ENCODE measurements at places on chromosomes 6 and 20.

DNA sequence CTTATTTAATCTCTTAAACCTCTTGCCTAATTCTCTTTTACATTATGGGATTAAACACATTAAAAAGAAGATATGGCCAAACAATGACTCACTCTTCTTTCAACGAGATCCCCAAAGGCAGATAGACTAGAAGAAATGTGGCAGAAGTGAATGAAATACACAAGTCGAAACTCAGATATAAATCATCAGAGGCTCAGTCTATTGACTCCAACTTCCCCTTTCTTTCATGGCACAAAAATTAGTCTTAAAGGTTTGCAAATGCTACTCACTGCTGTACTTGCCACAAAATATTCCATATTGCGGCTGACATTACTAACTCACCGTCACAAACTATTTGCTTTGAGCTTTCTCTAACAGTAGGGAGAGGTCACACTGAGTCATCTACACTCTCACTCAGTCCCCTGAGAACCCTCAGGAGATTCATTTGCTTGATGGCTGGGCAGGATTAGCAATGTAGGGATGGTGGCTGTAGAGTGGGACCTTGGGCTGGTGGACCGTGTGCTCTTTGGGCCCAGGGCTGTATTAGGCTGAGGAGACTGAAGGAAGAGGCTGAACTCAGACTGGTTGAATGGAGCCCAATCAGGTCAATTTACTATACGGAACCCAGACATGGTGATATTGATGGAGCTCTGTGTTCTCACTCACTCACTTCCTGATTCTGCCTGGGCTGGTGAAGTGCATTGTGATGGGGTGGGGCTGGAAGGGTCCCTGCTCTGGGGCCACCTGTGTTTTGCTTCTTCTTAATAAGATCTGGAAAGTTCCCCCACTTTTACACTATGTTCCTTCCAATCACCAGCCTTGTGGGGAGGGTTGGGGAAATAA lies 42.8 kb upstream of the UBR2 start:
- DNase-seq, result peak; percentile 87

DNA sequence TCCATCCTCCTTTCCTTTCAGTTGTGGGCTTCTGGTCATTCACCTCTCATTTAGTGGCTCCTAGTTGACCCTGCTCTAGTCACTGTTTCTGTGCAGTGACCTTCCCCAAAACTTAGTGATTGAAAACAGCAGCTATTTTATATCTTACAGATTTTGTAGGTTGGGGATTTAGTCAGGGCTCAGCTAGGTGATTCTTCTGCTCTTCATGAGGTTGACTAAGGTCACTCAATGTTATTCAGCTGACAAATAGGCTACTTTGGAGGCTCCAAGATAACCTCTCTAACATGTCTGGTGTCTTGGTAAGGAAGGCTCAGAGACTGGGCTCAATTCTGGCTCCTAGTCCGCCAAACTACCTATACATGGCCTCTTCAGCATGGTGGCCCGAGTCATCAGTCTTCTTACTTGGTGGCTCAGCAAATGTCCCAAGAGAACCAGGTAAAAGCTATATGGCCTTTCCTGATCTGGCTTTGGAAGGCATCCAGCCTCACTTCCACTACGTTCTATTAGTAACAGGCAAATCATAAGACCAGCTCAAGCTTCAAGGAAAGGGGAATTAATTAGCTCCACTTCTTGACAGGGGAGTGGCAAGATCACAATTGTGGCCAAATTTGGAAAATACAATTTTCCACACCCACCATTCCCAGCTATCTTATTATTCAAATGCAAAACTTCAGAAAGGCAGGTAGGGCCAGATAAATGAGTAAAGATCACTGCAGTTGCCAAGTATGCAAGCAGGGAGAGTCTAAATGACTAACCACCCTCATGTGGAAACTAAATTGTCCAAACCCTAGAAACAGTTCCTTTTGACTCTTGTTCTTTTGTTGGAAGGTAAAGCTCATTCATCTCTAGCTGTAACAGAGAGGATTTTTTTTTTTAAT lies 50.5 kb upstream of the LTV1 start:
- DNase-seq, result no peak

DNA sequence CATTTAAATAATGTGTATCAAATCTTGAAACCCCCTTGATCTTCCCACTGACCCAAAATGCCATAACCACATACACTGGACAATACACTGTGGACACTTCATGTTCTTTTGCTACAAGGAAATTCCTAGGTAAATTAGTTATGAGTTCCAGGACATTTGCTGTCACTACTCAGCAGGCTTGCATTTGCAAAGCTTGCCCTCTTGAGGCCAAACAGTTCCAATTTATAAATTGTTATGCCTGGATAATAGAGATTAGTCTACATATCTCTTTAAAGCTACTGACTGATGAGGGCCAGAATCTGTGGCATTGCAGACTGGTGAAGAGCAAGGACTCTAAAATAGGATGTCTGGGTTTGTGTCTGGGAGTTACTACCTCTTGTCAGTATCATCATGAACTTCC lies 17.4 kb upstream of the RAB32 start:
- DNase-seq, result no peak

- no peak for DNase-seq
Measured at GRCh38 chr6:119627908-119628669, 278.5 kb upstream of the MAN1A1 start.

DNA sequence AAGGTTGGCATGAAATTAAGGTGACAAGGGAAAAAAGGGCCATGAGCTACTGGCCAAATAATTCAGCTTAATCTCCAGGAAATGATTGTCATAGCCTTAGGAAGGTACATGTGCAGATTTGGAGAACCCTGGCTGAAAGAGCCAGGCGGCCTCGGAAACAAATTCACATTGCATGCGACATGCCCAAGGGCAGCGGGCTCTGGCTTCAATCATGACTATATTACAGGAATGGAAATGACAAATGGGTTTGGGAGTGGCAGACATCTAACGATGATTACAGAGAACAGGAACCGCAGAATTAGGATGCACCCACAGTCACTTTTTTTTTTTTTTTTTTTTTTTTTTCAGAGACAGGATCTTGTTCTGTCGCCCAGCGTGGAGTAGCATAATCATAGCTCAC lies 112.4 kb upstream of the SALL4 start:
- no peak for DNase-seq

- DNase-seq, result no peak
Measured at GRCh38 chr6:12952318-12952717, 235.8 kb downstream of the PHACTR1 start.

DNA sequence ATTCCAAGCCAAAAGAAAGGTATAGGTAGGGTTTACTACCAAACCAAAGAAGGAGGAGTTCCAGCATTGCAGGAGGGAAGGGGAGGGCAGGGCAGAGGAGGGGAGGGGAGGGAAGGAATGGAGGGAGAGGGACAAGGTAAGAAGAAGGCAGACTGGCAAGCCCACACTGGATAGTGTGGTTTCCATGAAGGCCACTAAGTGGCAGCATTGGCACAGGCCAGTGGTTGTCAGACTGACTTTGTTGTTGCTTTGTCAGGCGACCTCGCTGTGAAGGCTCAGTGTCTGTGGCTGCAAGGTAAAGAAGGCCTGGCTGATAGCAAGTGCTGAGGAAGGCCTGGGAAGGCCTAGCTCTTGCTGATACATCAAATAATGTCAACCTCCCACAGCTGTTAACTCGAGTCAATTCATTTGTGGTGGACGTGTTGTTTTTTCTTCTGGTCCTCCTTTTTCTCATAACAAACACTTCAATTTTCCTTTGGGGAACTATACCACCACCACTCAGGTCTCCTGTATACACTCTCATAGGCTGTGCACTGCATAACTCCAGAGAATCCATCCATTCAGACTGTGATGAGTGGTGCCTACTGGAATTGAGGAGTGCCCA lies 7.7 kb upstream of the ZNF334 start:
- DNase-seq, result peak; percentile 79

DNA sequence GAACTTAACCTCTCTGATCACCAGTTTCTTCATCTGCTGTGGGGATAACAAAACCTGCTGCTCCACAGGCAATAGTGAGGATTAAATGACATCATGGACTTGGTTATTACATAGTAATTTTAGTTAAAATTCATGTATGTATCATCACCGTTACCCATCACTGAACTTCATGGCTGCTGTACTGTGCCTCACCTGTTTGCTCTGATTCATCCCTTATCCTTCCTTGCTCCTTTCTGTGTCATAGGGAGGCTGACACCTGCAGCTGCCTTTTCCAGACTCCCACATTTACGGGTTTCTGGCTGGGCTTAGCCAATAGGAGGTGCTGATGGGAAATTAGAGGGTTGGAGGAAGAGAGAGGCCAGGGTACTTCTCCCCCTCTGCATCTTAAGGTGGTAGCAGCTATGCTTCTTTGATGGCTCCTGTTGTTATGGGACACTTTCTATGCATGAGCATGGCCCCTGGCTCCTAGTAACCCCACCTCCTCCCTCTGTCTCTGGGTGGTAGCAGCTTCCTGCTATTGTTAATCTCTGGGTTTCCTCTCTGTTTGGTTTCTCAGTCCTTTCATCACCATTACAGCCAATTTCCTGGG lies 332.1 kb downstream of the DHX35 start:
- DNase-seq, result no peak

GRCh38 chr6:20458027-20458894 lies 56.6 kb downstream of the E2F3 start:
- no peak for DNase-seq

GRCh38 chr20:59813948-59814839 lies 119.2 kb downstream of the SYCP2 start:
- DNase-seq, result no peak

DNA sequence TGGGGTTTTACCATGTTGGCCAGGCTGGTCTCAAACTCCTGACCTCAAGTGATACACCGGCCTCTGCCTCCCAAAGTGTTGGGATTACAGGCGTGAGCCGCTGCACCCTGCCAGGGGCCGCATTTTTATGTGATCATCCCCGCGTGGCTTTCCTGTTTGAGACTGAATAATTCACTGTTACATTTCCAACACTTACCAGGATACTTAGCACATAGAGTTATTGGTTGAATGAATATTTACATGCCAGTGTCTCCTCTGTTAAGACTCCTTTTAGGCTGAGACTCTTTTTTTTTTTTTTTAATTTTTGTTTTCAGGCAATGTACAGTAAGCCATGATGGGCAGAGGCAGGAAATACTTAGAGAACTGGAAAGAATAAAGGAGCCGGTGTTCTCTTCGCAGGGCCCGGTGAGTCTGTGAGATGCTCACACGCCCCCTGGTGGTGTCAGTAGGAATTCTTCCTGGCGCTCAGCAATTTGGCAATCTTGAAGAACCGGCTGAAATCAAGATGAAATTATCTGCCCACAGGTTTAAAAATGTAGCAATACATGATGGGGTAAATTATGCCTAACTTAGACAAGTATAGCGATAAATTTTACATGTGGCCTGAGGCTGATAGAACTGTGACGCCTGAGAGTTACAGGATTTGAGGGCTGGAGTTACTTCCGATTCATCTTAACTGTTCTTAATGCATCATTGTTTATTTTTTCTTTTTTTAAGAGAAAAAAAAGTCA lies 7.6 kb upstream of the RNF114 start:
- peak; percentile 86 for DNase-seq

DNA sequence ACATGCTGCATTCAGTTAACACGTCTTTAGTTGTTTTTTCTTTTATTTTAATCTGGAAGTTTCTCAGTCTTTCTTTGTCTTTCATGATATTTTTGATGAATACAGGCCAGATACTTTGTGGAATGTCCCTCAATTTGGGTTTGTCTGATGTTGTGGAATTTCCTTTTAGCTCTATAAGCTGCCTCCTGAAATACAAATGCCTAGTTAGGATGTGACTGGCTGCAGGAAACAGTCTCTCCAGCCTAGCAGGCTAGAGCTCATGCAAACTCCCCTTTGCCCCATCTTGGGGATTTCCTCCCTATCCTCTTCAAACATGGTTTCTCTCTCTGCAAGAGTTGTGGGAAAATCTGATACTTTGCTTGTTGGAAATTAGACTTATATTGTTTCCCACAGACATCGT lies 89.3 kb upstream of the JAG1 start:
- no peak for DNase-seq

- no peak for DNase-seq
Measured at GRCh38 chr20:59940956-59941294, 736 bp downstream of the FAM217B start.

DNA sequence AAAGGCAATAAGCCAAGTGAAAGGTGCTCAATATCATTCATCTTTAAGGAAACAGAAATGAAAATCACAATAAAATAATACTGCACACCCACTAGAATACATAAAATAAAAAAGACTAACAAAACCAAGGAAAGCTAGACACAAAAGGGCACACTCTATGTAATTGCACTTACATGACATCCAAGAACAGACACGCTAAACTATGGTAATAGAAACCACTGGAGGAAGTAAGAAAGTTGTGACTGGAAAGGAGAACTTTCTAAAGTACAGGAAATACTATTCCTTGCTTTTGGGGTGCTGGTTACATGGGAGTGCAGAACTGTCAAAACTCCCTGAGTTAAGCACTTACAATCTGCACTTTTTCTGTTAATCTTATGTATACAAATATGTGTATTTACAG lies 253.7 kb upstream of the RUNX2 start:
- DNase-seq, result no peak

GRCh38 chr20:7094438-7094997 lies 327.0 kb downstream of the BMP2 start:
- peak; percentile 26 for DNase-seq

DNA sequence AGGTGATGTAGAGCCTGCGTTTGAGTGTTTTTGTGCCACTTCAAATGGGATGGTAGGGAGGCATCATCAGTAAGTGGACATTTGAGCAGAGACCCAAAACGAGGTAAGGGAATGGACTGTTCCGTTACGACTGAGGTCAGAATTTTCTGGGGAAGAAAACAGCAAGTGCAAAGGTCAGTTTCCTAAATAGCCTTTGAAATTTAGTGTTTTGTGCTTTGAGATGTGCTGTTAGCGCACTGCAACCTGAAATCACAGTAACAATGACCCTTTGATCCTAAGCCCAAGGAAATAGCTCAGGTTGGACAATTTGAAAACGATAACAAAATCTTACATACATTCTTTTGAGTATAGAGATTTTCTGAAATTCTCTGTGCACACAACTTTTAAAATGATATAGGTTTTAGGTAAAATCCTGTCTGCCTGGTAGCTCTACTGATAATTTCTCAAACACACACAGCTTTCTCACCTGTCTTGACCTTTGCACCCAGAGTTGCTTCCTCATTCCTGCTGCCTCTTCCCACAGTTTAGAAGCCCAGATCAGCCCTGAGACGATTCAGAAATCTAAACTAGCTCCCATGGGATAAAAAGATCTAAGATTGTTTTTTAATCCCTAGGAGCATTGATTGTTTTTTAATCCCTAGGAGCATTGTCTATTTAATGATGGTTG lies 22.1 kb downstream of the DCBLD1 start:
- no peak for DNase-seq
